ENCODE measurements at places on chromosomes 3 and 15. TPM values are rescaled to one million over a fixed set of nuclear protein-coding genes. Genes with fewer than 3 reads are reported as not detected.

- no peak for DNase-seq
Observed at GRCh38 chr3:42066516-42067181, 24.5 kb upstream of the TRAK1 start.

- no peak for DNase-seq
Observed at GRCh38 chr3:55929154-55929869, 442.2 kb upstream of the WNT5A start.

TEX9 gene
- 1.5 TPM for total RNA-seq

- no peak for DNase-seq
Observed at GRCh38 chr3:50633230-50633790, 16.4 kb downstream of the MAPKAPK3 start.

GABRB3 gene
- 26.1 TPM for total RNA-seq

DNA sequence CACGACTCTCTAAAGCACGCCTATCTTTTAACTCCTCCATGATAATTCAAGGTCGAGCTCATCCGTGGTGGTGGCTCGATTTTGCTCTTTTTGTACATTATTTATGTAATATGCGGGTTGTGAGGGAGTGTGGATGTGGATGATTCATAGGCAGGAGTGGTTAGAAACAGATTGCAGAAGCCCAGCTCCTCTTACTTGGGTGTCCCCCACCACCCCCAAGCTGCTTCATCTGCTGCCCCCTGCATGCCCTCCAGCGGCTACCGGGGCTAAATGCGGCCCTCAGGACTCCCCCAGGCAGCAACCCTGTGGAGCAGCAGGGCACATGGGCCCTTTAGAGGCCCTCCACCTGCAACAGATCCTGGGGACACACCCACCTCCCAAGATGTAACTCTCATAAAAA is 111.5 kb upstream of the SELENOK start:
- DNase-seq, result no peak

DNA sequence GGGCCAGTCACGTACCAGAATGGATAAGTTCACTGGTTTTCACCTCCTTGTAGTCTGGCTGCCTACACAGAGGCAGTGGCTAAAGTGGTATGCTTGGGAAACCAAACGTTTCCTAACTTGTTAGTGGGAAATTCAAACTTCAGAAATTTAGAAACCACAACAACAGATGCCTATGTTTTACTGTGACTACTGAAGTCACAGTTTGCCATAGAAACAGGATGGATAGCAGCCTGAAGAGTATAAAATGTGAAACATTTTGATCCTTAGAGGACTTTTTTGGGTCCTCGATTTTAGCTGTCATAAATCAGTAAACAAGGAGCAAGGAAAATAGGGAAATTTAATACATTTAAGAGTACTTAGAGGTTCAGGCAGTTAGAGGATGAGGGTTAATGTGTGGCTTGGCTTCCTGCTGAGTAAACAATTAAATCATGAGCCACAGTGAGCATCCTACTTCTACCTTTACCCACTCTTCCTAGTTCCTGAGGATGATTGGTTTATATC is 48.6 kb downstream of the CMSS1 start:
- DNase-seq, result no peak

DNA sequence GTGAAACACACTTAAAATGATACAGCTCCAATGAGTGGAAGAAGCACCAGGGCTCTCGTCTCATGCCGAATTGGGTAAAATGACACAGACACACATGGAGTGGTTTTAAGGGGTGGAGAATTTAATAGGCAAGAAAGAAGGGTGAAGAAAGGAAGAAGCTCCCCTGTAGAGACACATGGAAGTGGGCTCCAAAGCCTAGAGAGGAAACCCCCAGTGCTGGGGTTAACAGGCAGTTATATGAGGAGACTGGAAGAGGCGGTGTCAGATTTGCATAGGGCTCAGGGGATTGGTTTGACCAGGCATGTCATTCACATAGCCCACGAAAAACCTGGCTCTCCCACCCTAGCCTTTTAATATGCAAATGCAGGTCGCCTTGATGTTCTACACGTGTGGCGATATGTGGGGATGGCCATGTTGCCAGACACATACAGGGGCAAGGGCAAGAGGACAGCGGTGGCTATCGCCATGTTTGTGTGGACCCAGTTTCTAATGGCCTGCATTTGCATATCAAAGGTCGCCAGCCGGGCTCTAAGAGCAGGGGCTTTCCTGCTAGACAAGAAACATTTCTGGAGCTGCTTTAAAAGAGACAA is 1.9 kb upstream of the DPH6 start:
- DNase-seq, result no peak

DNA sequence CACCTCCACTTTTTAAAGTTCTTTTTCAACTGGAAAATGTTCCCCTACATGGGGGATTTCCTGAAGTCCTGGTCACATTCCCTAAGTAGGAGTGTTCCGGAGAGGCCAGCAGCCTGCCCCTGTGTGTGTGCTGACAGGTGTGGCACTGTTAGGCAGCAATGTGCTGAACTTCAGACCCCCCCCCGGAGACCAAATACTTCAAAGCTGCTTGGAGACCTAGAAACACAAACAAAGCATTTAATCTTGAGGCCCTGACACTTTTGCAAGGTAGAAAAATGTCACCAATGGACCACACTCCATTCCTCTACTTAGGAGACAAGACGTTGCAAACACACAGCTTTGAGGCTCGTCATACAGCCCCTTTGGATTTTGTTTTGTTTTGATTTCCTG is 259.6 kb upstream of the CTNNB1 start:
- DNase-seq, result peak; percentile 25

DNA sequence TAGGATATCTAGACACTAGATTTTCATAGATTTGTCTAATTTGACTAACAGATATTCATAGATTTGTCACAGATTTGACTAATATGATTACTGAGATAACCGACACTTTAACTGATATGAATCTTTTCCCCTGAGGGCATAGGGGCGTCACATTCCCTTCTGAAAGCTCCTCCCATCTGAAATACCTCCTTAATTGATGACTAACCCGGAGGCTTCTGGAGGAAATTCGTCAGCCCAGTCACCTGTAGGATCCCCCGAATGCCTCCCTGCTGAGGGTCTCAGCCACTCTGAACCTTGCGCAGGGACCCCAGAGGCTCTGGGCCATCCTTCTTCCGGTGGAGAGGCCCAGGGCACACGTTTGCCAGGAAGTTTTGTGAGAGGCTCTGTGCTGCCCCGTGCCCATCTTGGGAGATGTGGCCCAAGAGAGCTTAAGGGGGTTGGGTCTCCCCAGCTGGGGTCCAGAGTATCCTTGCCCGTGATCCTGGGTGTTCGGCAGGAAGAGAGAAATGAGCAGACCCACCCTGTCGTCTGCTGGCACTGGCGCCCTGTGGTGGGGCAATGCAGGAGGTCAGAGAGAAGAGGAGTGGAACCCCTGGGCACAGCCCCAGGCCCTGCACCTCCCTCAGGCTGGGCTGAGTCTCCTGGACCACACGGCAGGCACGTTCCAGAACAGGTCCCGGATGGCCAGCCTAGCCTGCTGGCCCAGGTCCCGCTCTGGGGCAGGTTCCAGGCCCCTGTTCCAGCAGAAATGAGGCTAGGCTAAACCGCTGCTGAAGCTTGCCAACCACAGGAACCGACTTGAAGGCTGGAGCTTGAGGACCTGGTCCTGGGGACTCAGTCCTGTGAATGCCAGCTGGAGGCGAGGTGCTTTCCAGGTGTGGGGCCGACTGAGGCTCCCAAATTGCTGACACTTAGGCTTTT is 1.7 kb downstream of the PLA2G4D start:
- DNase-seq, result no peak

- no peak for DNase-seq
Observed at GRCh38 chr3:37223141-37223558, 48.8 kb upstream of the LRRFIP2 start.

DNA sequence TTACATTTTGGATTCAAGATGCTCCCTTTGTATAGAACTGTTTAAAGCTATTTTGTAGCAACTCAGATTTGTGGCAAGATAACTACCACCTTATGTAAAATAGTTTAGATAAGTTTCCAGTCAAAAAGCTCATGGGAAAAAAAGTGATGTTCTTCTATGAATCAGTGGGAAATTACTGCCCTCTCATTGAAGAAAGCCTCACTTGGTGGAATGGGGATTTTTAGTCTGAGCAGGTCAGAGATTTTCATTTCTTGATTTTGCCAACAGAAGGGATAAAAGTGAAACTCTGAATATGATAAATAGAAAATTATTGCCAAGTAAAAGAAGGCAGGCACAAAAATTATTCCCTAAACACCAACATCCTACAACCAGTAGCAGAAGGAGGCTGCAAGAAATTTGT is 25.8 kb upstream of the CSTA start:
- DNase-seq, result no peak

- DNase-seq, result no peak
Observed at GRCh38 chr3:168068346-168068745, 27.4 kb downstream of the GOLIM4 start.

DNA sequence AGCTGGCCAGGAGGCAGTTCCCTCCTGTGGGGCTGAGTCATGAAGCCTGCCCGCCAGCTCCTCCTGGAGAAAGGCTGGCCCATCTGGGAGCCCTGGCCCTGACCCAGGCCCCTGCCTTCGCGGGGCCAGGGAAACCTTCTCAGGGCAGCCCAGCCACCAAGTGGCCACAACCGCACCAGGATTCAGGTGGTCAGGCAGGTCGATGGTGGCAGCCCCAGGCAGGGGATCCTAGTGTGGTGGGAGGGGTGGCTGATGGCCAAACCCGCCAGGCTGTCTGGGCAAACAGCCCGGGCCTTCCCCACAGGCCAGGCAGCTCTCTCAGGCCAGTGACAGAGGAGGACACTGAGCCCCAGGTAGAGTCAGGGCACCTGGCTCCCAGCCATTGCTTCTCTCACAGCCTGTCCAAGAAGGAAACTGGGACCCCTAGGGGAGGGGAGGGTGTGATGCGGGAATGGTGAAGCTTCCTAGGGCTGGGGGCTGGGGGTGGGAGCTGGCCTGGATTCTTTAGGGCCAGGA is 1.2 kb downstream of the TWF2 start:
- peak; percentile 89 for DNase-seq

GRCh38 chr15:36525430-36525829 is 54.0 kb upstream of the CDIN1 start:
- DNase-seq, result no peak

CHL1 gene
- total RNA-seq, result 67.9 TPM

- DNase-seq, result no peak
Observed at GRCh38 chr3:159619341-159619885, 369.2 kb upstream of the IL12A start.

DNA sequence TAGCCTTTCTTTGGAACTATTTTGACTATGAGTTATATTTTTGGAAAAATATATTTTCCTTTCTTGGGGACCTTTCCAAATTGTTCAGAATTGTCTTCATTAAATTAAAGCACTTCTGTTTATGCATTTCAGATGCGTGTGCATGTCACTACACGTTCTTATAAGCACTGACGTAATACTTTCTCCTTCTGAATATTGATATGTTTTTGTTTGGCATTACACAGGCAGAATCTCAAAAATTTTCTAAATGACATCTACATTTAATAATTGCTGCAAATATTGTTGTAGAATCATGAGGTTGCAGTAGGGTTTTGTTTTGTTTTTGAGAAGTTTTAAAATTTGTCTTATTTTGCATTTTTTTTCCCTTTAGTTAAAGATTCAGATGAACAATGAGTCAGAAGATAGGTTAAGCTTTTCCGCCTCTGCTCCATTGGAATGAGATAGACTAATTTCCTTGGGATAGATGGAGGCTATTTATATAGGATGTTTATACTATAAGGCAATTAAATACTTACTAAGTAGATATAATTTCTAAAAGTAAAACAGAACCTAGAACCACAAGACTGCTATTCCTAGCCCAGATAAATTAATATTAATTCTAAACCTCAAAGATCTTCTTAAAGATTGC is 110.8 kb downstream of the MBNL1 start:
- no peak for DNase-seq

ARPC4 gene
- total RNA-seq, result 80.8 TPM

GOLGA8Q gene
- total RNA-seq, result not detected

DNA sequence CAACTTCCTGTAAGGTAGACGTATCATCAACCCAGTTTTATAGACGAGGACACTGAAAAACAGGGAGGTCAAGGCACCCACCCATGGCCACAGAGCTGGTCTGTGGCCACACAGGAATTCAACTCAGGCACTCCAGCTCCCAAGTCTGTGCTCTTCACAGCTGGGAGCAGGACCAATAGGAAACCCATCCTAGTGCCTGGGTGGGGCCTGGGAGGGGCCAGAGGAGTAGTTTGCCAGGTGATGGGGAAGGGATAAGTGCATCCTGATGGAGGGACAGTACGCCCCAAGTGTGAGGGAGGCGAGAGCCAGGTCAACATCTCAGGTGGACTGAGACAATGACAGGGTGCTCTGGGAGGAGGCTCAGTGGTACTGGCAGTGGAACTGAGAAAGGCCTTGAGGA is 22.0 kb downstream of the KIF9 start:
- DNase-seq, result no peak

GRCh38 chr15:93067649-93068085 is 21.3 kb downstream of the RGMA start:
- no peak for DNase-seq

- no peak for DNase-seq
Observed at GRCh38 chr3:45640724-45641361, 46.3 kb downstream of the LIMD1 start.

RAMAC gene
- total RNA-seq, result 13.5 TPM

CYP1A2 gene
- 0.12 TPM for total RNA-seq

- DNase-seq, result no peak
Observed at GRCh38 chr3:19147905-19148767, at the start of gene KCNH8. KCNH8 (plus strand) TSS chr3:19148510; CDS start chr3:19148720, 210 bp downstream.

DNA sequence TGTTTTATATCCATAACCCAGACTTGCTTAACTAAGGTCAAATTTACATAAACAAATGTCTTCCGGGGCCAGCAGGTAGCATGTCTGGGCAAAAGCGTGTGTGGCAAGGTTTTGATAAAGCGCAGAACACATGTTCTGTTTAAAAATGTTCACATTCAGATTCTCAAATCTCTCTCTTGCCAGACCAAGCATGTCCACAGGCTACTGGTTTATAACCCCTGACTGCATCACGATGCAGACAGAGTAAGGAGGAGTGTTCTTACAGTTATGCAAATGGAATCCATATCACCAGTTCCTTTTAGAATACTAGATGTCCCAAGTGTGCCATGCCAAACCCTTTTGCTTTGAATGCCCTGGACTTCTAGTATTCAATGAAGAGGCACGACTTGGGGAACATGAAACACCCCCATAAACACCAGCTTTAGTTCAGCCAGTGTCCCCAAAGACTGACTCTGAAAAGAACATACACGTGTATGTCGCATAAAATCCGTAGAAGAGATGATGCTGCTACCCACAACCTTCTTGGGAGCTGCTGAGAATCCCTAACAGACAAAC is 412.0 kb downstream of the CNTN4 start:
- no peak for DNase-seq

ZNF385D gene
- 7.4 TPM for total RNA-seq

GRCh38 chr3:192758654-192759053 is 31.3 kb upstream of the FGF12 start:
- DNase-seq, result no peak

GRCh38 chr15:78650022-78650421 is 9.0 kb upstream of the CHRNB4 start:
- no peak for DNase-seq

HHLA2 gene
- total RNA-seq, result not detected

GOLGA8G gene
- not detected for total RNA-seq

DNA sequence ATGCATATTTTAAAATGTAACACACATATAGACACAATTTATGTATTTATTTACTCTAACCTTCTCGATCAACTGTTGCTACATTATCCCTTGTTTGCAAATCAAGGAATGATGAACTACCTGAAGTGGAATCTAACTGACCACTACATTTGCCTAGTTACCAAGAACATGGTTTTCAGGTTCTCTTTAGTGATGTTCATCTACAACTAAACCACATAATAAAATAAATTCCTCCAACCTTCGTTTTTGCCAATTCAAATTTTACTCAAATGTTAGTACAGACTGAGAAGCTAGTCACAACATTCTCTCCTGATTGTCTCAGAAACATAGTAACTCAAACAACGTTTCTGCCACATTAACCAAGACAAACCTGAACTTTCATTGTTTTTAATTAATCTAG is 521.9 kb downstream of the FOXP1 start:
- DNase-seq, result no peak
